ENCODE measurements at places on chromosomes 1 and 21.

DNA sequence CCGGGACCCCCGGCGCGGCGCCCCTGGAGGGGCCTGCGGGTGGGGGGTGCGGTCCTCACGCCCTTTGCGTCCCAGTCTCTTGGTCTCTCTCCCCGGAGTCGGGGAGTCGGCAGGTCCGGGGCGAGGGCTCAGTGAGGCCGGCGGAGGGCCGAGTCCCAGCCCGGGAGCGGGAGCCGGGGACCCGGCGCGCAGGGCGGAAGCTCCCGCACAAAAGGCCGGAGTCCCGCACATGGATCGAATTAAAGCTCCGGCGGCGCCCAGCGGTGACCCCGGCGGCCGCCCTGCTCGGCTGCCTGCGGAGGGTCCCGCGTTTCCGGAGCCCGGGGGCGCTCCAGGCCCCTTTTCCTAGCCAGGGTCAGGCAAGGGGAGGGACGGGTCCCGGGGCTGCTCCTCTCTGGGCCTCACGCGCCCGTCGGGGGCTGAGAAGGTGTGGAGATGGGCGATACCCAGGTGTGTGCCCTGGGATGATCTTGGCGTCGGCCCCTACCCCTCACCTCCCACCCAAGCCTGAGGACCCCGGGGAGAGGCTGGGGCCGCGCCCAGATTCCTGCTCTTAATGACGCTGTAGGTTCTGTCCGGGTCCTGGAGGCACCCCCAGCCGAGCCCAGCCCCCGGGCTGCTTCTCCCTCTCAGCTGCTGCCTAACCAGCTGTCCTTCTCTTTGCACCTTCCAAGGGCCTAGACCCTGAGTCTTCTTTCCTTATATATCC lies 512 bp downstream of the FBLIM1 start:
- DNase-seq: no peak

DNA sequence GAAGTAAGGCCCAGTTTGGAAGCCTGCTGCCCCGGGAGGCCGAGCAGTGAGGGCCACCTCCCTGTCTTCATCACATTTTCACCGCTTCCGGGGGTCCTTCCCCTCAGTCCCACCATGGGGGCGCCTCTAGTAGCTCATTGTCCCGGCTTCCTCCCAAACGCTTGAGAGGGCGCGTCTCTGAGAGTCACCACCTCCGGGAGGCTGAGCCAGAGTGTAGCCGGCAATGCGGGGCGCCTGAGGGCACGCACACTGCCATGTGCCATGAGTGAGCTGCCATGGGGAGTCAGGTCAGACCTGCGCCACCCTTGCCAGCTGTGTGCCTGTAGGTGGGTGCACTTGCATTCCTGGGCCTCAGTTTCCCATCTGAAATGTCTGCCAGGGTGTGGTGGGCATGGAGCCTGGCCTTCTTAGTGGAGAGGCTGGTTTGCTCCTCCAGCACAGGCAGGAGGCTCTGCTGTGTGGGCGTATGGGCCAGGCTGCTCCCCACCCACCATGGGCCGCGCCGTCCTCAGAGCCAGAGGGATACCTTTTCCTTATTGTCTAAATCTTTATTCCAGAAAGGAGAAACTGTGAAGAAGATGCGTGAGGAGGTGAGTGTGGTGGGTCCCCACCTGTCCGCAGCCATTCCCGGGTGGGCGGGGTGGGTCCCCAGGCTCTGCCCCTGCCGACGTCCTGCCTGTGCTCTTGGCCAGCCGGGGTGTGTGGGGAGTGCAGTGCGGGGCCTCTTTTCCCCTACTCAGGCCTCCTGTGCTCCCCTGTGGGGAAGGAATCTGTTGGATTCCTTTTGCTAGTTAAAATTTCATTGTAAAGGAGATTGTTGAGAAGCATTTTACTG lies 81.3 kb upstream of the COL6A1 start:
- no peak for DNase-seq

DNA sequence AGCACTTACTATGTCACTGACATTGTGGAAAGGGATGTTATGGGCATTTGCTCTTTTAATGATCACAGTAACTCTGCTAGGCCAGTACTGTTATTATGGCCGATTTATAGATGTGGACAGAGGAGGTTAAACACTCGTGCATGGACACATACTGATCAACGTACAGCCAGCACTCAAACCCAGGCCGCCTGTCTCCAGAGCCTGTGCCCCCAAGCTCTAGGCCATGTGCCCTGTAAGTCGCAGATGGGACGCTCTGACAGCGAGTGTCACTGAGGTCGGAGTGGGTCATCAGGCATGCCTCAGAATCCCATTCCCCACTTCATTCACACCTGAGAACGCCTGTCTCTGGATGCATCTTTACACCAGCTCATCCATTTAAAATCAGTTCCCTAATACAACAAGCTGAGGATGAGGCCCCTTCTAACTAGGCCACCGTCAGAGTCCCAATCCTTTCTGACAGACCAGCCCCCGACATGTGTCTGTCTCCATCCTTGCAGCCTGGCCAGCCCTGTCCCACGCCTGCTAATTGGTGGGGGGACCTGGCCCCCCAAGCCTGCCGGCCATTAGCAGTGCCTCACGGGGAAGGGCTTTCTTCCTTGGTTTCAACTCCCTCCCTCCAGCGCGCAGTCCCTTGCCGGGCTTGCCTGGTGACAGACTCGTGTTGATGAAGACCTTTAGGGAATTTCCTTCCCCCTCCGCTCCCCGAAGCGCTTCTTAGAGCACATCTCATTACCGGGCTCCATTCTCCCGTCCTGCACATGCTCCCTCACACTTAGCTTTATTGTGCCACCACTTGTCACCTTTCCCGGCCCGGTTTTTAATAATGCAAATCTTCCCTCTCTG lies 436.8 kb downstream of the KIF26B start:
- DNase-seq: no peak

DNA sequence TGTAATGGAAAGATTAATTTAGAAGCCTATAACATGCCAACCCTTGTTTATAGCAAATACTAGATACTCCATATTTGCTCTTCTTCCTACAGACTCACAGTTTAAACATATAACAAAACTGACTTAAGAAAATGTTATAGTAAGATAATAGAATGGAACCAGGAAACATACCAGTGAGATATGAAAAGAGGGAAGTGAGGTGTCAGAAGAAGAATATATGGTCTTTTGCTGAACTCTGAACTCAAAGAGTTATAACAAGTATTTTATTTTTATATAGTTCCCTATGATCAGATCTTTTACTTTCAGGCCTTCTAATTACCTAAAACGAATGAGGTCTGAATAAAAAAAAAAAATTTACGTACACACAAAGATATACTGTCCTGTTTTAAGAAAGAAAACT lies 20.9 kb downstream of the TMED5 start:
- DNase-seq: no peak

GRCh38 chr1:56411484-56412180 lies 167.7 kb downstream of the PLPP3 start:
- no peak for DNase-seq

DNA sequence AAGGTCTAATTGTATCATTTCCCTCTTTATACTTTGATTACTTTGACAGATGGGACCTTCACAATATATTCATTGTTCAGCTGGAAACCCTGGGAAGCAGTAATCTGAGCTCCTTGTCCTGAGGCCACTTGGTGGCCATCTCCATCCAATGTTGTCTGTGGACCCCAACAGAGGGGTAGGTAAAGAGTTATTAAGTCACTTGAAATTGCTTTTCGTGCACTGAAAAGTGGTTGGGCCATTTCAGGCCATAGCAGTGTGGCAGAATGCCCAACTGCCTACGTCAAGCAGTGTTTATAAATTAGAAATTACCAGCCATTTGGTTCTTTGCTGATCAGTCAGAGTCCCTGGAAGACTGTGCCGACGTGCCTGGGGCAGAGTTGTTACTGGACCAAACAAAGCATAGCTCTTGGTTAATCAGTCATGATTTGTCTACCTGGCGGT lies 308.3 kb upstream of the USP25 start:
- no peak for DNase-seq

GRCh38 chr1:2099886-2100779 lies 49.9 kb downstream of the PRKCZ start:
- DNase-seq: no peak

GRCh38 chr21:44904141-44904923 lies 16.4 kb downstream of the ITGB2 start:
- no peak for DNase-seq

DNA sequence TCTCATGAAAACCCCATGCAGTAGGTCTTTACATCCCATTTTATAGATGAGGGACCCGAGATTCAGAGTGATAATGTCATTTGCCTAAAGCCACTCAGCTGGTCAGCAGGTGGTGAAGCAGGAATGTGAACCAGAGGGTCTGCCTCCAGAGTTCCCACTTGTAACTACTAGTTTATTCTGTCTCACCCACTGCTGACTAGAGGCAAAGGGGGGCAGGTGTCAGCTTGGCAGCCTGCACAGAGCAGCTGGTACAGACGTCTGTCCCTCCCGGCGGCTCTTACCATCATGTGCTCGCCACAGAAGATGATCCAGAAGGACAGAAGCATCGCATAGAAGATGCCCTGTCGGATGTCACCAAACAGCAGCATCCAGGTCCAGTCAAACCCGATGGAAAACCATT lies 82.4 kb downstream of the WLS start:
- DNase-seq: no peak

DNA sequence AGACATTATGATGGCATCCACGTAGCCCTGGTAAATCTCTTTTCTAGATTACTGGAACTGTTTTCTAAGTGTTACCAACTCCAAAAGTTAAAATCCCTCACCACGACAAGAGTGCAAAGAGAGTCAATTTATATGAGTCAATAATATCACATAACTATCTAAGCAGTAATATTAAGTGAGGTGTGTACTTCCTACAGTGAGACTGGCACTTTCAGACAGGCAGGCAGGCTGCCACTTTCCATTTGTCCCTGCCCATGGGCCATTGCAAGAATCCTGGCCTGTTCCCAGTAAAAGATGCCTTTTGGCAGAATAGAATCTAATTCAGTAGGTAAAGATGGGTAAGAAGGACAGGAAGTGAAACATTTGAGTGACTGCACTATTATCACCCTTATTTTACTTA lies 355.6 kb downstream of the PTBP2 start:
- DNase-seq: no peak

DNA sequence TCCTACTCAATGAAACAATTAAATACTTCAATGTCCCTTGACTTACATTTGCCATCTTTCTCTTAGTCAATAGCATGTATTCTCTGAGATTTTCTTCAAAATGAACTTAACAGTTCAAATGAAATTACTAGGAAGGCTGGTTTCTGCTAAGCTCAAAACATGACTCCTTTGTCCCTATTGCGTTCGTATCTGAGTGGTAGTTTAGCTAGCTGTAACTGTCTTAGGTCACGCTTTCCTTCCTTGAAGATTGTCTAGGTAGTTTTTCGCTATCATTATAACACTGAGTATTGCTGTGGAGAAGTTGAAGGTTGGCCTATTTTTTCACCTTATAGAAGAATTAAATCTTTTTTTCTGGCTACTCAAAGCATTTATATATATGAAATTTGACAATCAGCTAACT lies 1535.2 kb downstream of the PLA2G4A start:
- DNase-seq: no peak

- no peak for DNase-seq
These were observed 55.3 kb downstream of the CDC7 start for GRCh38 chr1:91555821-91556531.

DNA sequence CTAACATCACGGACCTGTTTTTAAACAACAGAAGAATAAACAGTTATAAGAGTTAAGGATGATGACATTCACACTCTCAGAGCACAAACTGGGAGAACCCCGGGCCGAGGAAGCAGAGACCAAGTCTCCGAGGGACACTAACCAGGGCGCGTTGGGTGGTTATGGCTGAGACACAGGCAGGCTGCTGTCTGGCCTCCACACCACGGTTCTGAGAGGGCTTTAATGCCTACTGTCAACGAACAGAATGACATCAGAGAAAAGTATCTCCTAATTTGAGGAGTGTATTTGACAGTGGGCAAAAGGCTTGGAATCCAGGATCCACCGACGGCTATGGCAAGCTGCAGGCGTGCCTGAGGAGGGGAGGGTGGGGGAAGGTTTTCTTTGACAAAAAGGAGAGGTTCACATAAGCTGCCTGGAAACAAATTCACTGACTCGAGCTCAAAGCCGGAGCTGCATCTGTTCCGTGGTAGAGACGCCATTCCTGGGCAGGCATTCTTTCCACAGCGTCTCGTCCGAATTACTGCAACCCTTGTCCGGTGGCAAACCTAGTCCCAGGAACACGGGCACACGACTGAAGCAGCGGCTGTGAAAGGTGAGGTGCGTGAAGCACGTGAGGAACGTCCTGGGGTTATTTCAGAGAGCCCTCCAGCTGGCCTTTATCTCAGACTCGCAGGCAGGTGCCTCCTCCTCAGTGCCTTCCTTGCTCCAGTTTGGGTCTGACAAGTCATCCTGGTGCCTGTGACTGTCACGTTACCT lies 9.4 kb downstream of the POFUT2 start:
- no peak for DNase-seq

DNA sequence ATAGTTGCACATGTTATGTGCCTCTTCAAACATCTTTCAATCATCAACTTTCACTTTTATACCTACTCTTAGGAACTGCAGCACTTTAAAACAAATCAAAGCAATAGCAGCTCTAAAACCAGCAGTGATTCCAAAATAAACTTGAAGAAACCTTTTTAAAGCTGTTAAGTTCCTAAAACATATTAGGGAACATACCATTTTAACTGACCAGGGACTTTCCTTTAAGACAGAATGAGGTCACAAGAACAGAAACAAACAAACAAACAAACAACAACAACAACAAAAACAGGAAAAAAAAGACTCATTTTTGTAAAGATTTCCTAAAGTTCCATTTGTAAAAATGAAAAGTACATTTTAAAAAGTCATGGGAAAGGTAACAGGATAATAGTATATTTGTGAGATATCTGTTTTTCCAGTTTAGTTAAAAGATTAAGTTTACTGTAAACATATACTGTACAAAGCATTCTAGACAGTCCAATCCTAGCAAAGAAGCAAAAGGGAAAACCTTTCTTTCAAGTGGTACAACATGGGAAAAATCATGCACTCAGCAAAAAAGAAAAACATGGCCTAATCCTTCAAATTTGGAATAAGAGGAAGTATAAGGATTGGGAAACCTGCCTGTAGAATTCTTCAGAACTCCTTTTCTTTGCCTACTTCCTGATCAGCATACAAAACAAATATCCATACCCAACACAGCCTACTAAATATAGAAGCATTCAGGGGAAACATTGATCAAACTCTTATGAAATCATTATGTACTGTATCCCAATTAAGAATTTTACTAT lies 45.5 kb downstream of the EPS15 start:
- DNase-seq: no peak

GRCh38 chr1:49356594-49356993 lies 579.9 kb upstream of the BEND5 start:
- DNase-seq: no peak

- DNase-seq: no peak
These were observed 189.7 kb downstream of the HS2ST1 start for GRCh38 chr1:87104140-87104539.

- DNase-seq: no peak
These were observed 13.8 kb upstream of the SIM2 start for GRCh38 chr21:36684957-36685714.

All from Caki2 (cell line).